Esophagus squamous epithelium (tissue), 5 donors: ENCODE measurements at places on chromosomes 3 and 15. TPM values are rescaled to one million over a fixed set of nuclear protein-coding genes. Genes with fewer than 3 reads are reported as not detected.

The TGM4 gene
- total RNA-seq = not detected

GRCh38 chr3:60206206-60206605 lies 1045.0 kb downstream of the FHIT start:
- no peak overlapping the region for H3K4me3 ChIP-seq
- no peak for DNase-seq
- no peaks in the 10 kb centered on the region for H3K36me3 ChIP-seq

GRCh38 chr15:26298010-26298658 lies 435.0 kb upstream of the ATP10A start:
- no peaks in the 10 kb centered on the region for H3K4me1 ChIP-seq
- no peak overlapping the region for H3K4me3 ChIP-seq
- no peak overlapping the region for H3K27ac ChIP-seq
- no peaks in the 10 kb centered on the region for H3K36me3 ChIP-seq
- no peaks in the 10 kb centered on the region for H3K27me3 ChIP-seq
- DNase-seq = no peak

GRCh38 chr3:66426135-66426534 lies 74.7 kb downstream of the LRIG1 start:
- no peak for DNase-seq
- no peaks in the 10 kb centered on the region for H3K27me3 ChIP-seq
- no peaks in the 10 kb centered on the region for H3K36me3 ChIP-seq
- peaks cover 7% of the 10 kb centered on the region for H3K4me1 ChIP-seq
- no peak overlapping the region for H3K4me3 ChIP-seq
- H3K27ac ChIP-seq = peak overlapping the region; percentile 49

DNA sequence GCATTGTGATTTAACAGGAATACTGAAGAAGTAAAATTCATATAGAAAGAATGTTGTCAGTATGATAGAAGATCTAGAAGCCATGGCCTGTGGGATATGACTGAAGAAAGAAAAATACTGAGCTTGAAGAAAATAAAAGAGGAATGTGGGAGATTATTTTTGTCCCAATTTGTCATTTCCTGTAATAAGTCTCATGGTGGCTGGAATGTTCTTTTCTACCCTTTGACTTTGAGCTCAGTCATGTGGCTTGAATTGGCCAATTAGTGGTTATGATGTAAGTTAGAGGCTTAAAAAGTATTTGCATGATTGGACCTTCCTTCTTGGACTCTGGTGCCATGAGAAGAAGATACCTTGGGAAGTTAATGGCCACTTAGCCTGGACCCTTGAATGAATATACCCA lies 14.1 kb downstream of the APH1B start:
- H3K27me3 ChIP-seq = no peaks in the 10 kb centered on the region
- no peak overlapping the region for H3K4me3 ChIP-seq
- peaks cover 12% of the 10 kb centered on the region for H3K36me3 ChIP-seq
